A549 treated with Mapracorat at 1 μM for 4 hours (cell line): ENCODE measurements at places on chromosomes 11 and 22. TPM values are rescaled to one million over a fixed set of nuclear protein-coding genes. Genes with fewer than 3 reads are reported as not detected.

SGSM1 gene
- 0.24 to 0.76 TPM (median 0.58 TPM) in 5 replicates for total RNA-seq

CENPM gene
- 26.6 to 41.4 TPM (median 36.8 TPM) in 5 replicates for total RNA-seq

ANKK1 gene
- total RNA-seq, result 0.07 TPM in 1 of 5 replicates, not detected in the others

MS4A6E gene
- not detected in 5 replicates for total RNA-seq

SPON1 gene
- not detected in 5 replicates for total RNA-seq

P2RY6 gene
- 3.8 to 7.6 TPM (median 6.2 TPM) in 5 replicates for total RNA-seq

CD44 gene
- total RNA-seq, result 597 to 779 TPM (median 684 TPM) in 5 replicates

OR56A1 gene
- not detected in 5 replicates for total RNA-seq

DTX4 gene
- 3.6 to 4.8 TPM (median 4.4 TPM) in 5 replicates for total RNA-seq
